SK-MEL-5 (cell line): ENCODE measurements at places on chromosomes 13 and 19. TPM values are rescaled to one million over a fixed set of nuclear protein-coding genes. Genes with fewer than 3 reads are reported as not detected.
A peak's percentile ranks its signal among the peaks of the same experiment; 100 is the strongest.

DNA sequence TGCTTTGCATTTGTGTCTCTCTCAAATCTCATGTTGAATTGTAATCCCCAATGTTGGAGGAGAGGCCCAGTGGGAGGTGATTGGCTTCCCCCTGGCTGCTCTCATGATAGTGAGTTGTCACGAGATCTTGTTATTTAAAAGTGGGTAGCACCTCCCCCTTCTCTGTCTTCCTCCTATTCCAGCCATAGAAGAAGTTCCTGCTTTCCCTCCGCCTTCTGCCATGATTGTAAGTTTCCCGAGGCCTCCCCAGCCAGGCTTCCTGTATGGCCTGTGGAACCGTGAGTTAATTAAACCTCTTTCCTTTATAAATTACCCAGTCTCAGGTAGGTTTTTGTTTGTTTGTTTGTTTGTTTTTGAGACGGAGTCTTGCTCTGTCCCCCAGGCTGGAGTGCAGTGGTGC, 3.8 kb downstream of the LILRA4 start:
- DNase-seq = peak; percentile 44

DNA sequence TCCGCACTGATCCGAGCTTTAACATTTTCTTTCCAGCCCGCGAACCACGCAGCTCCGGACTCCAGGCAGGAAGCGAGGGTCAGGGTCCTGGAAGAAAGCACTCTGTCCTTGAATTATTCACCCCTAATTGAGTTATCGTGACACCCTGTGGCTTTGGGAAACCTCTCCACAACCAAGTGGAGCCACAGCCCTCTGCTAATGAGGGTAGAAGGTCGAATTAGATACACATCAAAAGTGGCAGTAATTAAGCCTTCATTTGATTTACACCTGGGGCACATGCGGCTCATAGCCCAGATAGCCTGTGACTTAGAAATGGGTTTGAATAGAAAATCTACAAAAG, 15.9 kb upstream of the RNF17 start:
- DNase-seq = no peak

GRCh38 chr13:102825400-102825799, 20.4 kb upstream of the ERCC5 start:
- DNase-seq = no peak

GRCh38 chr13:94128430-94128829, 351.1 kb downstream of the DCT start:
- DNase-seq = no peak

GRCh38 chr19:6677883-6678689, 8.1 kb upstream of the TNFSF14 start:
- peak; percentile 59 for DNase-seq

GRCh38 chr19:41530184-41530534, 45.8 kb upstream of the CEACAM21 start:
- DNase-seq = no peak

DNA sequence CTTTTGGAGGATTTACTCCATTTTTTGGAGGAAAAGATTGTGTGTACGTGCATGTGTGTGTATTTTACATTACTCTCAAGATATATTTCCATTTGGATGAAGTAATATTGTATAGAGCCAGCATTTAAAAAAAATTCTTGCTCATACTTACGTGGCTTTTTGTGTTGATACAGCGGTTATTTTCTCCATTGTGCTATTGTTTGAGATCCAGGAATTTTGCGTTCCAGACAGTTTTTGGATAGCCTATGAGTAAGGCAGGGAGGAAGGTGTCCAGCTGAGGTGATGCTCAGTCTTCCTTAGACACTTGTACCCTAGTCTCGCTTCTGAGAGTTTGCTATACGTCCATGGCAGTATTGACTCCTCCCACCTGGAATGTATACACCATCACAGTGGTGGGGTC, 92.2 kb upstream of the ARHGEF7 start:
- no peak for DNase-seq

GRCh38 chr19:1304197-1304924, 18.7 kb downstream of the EFNA2 start:
- DNase-seq = no peak

Gene ZNF296
- 0.08 and 0.32 TPM in 2 replicates for total RNA-seq

Gene RHPN2
- 23.9 and 25.9 TPM in 2 replicates for total RNA-seq
